Suppressor macrophage treated with lipopolysaccharide for 4 hours (primary cell): ENCODE measurements at places on chromosomes 7 and 10.

GRCh38 chr10:121631365-121632029, 33.3 kb upstream of the FGFR2 start:
- no peak for DNase-seq

DNA sequence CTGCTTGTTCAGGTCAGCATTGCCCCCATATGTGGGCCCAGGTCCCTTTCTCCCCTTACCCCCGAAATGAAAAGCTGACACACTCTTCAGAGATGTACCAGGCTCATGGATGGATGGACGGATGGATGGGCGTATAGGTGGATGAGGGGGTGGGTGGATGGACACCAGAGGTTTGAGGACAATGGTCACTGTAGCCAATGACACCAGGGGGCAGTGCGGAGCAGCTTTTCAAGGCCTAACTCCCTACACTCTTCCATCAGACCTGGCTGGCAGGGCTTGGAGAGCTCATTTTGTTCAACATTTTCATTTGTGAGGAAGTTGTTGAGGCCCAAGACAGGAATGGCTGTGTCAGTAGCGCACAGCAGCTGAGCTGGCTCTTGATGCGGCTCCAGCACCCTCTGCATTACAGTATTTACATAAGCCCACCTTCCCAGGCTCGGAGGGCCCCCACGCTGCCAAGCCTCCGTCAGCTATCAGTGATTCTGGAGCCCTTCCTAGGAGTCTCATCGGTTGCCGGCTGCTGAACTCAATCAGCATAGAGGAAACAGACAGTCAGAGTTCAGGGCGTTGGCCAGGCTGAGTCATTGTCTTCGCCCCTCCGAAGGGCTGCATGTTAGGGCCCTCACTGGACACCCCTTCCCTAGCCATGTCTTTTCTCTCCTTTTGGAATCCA, 11.6 kb upstream of the FFAR4 start:
- peak; percentile 87 for DNase-seq

DNA sequence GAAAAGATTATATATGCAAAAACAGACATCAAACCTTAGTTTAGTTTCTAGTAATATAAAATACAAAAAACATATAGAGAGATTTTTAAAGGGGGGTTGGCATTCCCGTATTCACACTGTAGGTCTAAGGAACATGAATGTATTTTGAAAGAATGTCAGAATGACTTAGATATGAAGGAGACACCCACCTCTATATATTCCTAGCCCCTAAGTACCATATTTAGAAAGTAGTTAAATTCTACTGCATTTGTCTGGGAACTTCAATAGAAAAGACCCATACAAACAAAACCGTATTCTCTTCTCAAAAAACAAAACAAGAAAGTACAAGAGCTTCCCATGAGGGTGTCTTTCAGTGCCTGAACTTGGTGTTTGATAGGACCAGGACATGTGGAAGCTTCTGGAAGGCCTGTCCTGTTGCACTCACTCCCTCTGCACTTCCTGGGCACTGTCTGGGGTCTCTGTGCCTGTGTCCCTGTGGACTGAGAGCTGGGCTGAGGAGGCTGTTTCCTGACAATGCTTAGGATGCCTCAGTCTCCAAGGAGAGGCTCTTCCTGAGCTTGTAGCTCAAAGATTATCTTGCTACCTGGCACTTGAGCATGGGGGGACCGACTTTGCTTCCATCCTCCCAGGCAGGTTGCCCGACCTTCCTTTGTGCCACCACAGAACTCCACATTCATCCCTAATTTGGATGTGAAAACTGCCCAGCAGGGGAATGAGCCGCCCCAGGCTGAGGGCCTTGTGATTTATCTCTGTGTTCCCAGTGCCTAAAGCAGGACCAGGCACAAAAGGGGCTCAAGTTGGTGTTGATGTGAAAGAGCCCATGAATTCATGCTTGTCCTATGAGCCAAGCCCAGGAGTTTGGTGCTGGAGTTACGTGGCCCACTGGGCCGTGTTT, 44.4 kb upstream of the KLF6 start:
- DNase-seq, result no peak

DNA sequence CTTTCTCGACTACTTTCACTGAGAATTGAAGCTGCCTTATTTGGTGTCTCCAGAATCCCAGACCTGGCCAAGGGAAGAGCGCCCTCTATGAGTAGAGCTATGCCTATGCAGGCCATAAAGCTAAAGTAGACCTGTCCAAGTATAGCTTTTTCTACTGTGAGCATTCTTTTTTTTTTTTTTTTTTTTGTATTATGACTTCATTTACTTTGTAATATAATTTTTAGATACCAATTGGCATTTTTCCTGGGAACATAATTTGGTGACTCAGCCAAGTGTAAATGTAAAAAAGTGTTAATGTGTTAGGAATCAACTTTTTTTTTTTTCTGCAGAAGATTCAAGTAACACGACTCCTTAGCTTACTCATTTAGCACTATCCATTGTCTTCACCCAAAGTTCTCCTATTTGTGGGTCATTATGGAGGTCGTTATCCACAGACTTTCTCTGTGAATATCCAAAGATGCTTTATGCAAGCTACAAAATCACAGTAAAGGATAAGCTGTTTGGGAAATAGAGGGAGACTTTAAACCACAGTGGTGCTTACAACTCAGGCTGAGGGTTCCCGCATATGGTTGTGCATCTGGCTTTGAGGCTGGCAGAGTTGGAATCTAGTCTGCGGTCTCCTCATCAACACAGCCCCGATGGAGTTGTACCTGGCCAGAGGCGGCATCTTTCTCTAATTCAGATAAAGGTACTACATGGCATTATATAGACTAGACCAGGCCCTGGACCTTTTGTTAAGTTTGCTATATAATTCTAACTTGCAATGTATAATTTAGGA, 1040.2 kb upstream of the SORCS1 start:
- DNase-seq, result peak; percentile 23

GRCh38 chr10:97013983-97014382, 171.8 kb downstream of the SLIT1 start:
- no peak for DNase-seq

DNA sequence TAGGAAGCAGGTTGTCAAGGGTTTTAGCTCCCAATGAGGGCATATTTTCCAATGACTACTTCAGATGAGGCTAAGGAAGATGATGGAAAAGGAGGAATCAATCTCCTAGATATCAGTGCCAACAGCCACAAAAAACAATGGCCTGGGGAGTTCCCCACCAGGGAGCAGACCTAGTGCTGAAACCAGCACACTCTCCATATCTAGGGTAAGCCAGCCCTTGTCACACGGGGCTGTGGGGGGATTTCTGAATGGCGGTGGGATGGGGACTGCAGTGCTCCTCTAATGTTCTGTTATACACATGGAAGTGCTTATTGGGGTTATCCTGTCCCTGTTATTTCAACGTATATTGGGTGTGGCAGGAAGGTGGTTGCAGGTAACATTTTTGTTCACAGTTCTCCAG, 18.5 kb downstream of the EPC1 start:
- no peak for DNase-seq
